Left lung (tissue), 14 donors: ENCODE measurements at places on chromosomes 6 and 20. TPM values are rescaled to one million over a fixed set of nuclear protein-coding genes. Genes with fewer than 3 reads are reported as not detected.

DNA sequence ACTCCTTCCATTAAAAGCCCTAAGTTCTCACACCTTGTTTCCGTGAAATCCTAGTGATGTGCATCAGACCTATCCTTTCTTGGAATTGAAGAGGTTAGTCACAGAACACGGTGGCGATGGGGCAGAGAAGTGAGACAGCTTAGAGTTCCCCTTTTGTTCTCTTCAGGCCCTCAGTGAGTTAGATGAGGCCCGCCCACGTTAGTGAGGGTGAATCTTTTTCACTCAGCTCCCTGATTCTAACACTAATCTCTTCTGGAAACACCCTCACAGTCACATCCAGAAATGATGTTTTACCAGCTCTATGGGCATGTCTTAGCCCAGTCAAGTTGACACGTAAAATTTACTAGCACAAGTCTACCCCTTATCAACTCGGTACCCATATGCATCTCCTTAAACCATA lies 172.7 kb upstream of the NOX3 start:
- H3K4me1 ChIP-seq, result no peaks in the 10 kb centered on the region
- H3K27ac ChIP-seq, result no peak overlapping the region
- H3K36me3 ChIP-seq, result no peaks in the 10 kb centered on the region
- H3K27me3 ChIP-seq, result no peaks in the 10 kb centered on the region
- no peak for DNase-seq

DNA sequence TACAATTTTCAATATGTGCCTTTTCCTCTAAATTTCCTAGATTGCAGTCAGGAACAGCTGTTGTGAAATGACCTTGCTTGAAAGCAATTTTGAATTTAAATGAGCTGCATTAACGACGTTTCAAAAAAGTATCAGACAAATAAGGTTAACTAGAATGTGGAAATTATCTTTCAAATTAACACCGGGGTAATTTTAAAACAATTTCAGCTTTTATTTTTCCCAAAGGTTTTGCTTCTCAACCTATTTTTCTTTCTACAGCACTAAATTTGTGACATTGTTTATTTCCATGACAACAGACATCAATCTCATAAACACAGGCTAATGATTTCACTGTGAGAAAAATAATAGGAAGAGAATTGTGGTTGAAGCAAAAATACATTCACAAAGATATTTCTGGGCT lies 38.5 kb downstream of the COL12A1 start:
- H3K27ac ChIP-seq, result no peak overlapping the region
- H3K36me3 ChIP-seq, result no peaks in the 10 kb centered on the region

- H3K4me1 ChIP-seq, result no peaks in the 10 kb centered on the region
- no peak overlapping the region for H3K4me3 ChIP-seq
- H3K36me3 ChIP-seq, result no peaks in the 10 kb centered on the region
- no peak for DNase-seq
- no peaks in the 10 kb centered on the region for H3K27me3 ChIP-seq
These were observed 317.2 kb upstream of the CDYL start for GRCh38 chr6:4459032-4459431.

- H3K4me3 ChIP-seq, result no peak overlapping the region
- H3K27ac ChIP-seq, result no peak overlapping the region
- no peaks in the 10 kb centered on the region for H3K36me3 ChIP-seq
- H3K4me1 ChIP-seq, result no peaks in the 10 kb centered on the region
- no peak for DNase-seq
- no peaks in the 10 kb centered on the region for H3K27me3 ChIP-seq
These were observed 273.5 kb downstream of the COL12A1 start for GRCh38 chr6:74932232-74932888.

- peak within 1 kb of the TSS; percentile 84 for H3K27ac ChIP-seq
- peaks cover 15% of the 10 kb centered on the region for H3K4me1 ChIP-seq
- DNase-seq, result peak; percentile 81
- peaks cover 23% of the 10 kb centered on the region for H3K27me3 ChIP-seq
These were observed at the start of gene COL12A1 for GRCh38 chr6:75205776-75206575. Gene COL12A1, minus strand, starts transcription at chr6:75206053. Its CDS starts 3,261 bp downstream, at chr6:75202792.

DNA sequence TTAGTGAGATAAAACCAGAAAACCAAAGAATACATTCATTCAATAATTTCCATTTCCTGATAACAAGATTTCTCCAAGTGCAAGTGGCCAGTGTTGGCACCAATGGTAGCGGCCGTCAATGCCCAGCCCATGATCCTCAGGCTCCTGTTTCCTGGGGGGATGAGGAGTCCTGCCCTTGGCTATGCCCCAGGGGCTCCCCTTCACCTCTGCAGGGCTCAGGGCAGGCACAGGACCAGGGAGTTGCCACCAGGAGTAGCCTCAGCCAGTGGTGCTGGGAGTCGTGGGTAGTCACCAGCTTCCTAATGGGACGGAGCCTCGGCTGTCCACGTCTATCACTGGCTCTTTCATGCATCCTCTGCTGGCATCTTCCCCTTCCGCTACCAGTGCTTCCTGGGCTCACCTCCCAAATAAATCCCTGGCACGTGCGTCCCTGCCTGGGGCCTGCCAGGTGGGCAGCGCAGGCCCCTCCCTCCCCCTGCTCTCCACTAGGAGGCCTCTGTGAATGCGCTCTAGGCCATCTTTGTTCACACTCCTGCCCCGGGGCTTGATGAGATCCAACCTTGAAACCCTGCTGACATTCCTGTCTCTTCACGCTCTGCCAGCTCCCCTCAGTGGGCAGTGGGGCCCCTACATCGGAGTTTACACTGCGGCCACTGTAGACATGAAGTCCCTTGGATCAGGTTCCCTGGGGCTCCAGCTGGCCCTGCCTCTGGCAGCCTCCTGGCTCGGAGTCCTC lies 215.7 kb downstream of the SYNDIG1 start:
- H3K4me3 ChIP-seq, result no peak overlapping the region
- H3K4me1 ChIP-seq, result no peaks in the 10 kb centered on the region
- no peaks in the 10 kb centered on the region for H3K36me3 ChIP-seq
- no peak overlapping the region for H3K27ac ChIP-seq
- no peaks in the 10 kb centered on the region for H3K27me3 ChIP-seq
- DNase-seq, result peak; percentile 19

GRCh38 chr6:25987845-25988244 lies 25.2 kb downstream of the TRIM38 start:
- H3K27me3 ChIP-seq, result no peaks in the 10 kb centered on the region
- H3K4me1 ChIP-seq, result peaks cover 8% of the 10 kb centered on the region
- no peak overlapping the region for H3K4me3 ChIP-seq
- no peaks in the 10 kb centered on the region for H3K36me3 ChIP-seq

- H3K36me3 ChIP-seq, result no peaks in the 10 kb centered on the region
- H3K4me1 ChIP-seq, result no peaks in the 10 kb centered on the region
- no peak overlapping the region for H3K4me3 ChIP-seq
- no peaks in the 10 kb centered on the region for H3K27me3 ChIP-seq
These were observed 83.0 kb downstream of the WDR27 start for GRCh38 chr6:169618526-169619490.

DNA sequence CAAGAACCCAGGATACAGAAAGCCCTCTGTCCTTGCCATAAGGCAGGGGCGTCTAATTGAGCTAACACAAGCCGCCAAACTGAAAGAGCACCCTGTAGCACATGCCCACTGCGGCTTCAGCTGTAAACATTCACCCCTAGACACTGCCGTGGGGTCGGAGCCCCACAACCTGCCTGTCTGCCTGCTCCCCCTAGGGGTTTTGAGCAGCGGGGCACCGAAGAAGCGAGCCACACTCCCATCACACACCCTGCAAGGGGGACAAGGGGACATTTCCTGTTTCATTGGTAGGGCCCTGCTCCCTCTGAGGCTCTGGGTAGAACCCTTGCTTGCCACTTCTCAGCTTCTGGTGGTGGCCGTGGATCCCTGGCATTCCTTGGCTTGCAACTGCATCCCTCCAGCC lies 45.2 kb upstream of the BCLAF1 start:
- no peak for DNase-seq
- no peak overlapping the region for H3K4me3 ChIP-seq
- H3K27me3 ChIP-seq, result no peaks in the 10 kb centered on the region
- H3K4me1 ChIP-seq, result no peaks in the 10 kb centered on the region

- no peaks in the 10 kb centered on the region for H3K4me1 ChIP-seq
- H3K27me3 ChIP-seq, result no peaks in the 10 kb centered on the region
- H3K36me3 ChIP-seq, result no peaks in the 10 kb centered on the region
- no peak for DNase-seq
- no peak overlapping the region for H3K27ac ChIP-seq
These were observed 298.1 kb downstream of the LAMA2 start for GRCh38 chr6:129181001-129181400.

- no peaks in the 10 kb centered on the region for H3K4me1 ChIP-seq
- no peak overlapping the region for H3K4me3 ChIP-seq
- DNase-seq, result no peak
- no peak overlapping the region for H3K27ac ChIP-seq
- no peaks in the 10 kb centered on the region for H3K36me3 ChIP-seq
- H3K27me3 ChIP-seq, result no peaks in the 10 kb centered on the region
These were observed 8.1 kb upstream of the GTF3C6 start for GRCh38 chr6:110950440-110950839.

DNA sequence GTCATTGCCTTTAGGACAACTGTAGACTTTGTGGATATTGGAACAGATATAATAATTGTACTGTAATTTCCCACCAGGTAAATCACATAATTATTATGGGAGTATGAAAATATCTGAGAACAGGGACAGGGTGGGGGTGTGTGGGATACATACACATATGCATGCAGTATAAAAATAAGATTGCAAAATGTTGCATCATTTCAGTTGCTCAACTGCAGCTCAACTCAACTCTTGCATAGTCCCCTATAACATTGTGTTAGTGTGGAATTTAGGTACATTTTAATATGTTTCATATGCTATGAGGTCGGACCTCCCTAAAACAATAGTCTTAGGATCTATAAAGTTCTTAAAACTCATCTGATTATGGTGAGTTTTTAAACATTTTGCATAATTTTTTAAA lies 275.0 kb upstream of the FLRT3 start:
- no peak overlapping the region for H3K27ac ChIP-seq
- no peaks in the 10 kb centered on the region for H3K27me3 ChIP-seq
- H3K36me3 ChIP-seq, result no peaks in the 10 kb centered on the region
- H3K4me1 ChIP-seq, result no peaks in the 10 kb centered on the region
- H3K4me3 ChIP-seq, result no peak overlapping the region
- DNase-seq, result no peak

- no peak overlapping the region for H3K4me3 ChIP-seq
- no peaks in the 10 kb centered on the region for H3K27me3 ChIP-seq
- no peak for DNase-seq
- no peaks in the 10 kb centered on the region for H3K36me3 ChIP-seq
- no peaks in the 10 kb centered on the region for H3K4me1 ChIP-seq
These were observed 19.6 kb downstream of the SOBP start for GRCh38 chr6:107509506-107509905.

DNA sequence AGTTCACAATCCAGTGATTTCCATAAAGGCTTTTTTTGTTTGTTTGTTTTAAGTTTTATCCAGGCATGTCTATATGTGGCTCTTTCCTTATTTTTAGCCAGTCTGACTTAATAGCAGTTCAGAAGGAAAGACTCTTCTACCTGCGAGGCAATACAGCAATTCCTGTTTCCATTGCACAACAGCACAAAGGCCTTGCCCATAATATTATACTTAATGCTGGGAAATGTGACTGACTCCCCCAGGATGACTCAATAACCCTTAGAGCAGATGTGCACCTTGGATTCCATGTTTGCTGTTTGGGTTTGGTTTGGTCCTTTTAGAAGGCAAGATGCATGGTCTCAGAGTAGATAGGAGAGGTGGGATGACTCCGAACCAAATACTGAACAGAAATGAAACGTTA lies 184.1 kb downstream of the MTFR2 start:
- no peak overlapping the region for H3K27ac ChIP-seq
- no peak for DNase-seq
- H3K4me1 ChIP-seq, result peaks cover 10% of the 10 kb centered on the region
- no peak overlapping the region for H3K4me3 ChIP-seq
- H3K27me3 ChIP-seq, result no peaks in the 10 kb centered on the region

DNA sequence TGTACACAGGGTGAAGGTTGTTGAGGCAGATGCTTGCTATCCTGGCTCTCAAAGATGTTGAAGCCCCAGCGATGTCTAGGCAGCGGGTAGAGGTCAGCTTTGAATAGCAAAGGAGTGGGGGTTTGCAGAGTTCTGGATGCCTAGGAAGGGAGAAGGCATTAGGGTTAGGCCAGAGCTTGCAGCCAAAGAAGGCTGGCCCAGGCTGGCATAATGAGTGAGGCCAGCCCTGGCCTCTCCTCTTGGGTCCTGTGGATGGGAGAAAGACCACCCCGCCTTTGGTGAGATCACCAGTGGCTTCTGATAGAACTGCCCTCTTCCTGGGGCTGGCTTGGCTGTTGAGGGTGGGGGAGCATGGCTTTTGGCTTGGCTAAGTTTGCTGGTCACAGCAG lies 406 bp upstream of the WFDC5 start:
- no peak overlapping the region for H3K4me3 ChIP-seq
- no peak overlapping the region for H3K27ac ChIP-seq
- no peaks in the 10 kb centered on the region for H3K4me1 ChIP-seq
- H3K36me3 ChIP-seq, result no peaks in the 10 kb centered on the region
- H3K27me3 ChIP-seq, result no peaks in the 10 kb centered on the region
- no peak for DNase-seq

GRCh38 chr6:35258858-35259193 lies 709 bp upstream of the ZNF76 start:
- peak overlapping the region; percentile 90 for H3K4me3 ChIP-seq
- H3K27ac ChIP-seq, result peak overlapping the region; percentile 98
- peaks cover 48% of the 10 kb centered on the region for H3K4me1 ChIP-seq

Gene OR2H1
- total RNA-seq, result not detected

Gene GPR6
- total RNA-seq, result not detected

Gene ADGB
- total RNA-seq, result not detected

Gene MYO6
- total RNA-seq, result 55.6 TPM

Gene TMEM200A
- 7.6 TPM for total RNA-seq

Gene SLC22A2
- total RNA-seq, result not detected

Gene PARD6B
- 23.5 TPM for total RNA-seq
